ENCODE measurements at places on chromosomes 12 and 14.

- DNase-seq: no peak
Measured at GRCh38 chr12:12803186-12803585, 10.0 kb upstream of the DDX47 start.

GRCh38 chr12:92341065-92341668, 195.5 kb upstream of the BTG1 start:
- no peak for DNase-seq

DNA sequence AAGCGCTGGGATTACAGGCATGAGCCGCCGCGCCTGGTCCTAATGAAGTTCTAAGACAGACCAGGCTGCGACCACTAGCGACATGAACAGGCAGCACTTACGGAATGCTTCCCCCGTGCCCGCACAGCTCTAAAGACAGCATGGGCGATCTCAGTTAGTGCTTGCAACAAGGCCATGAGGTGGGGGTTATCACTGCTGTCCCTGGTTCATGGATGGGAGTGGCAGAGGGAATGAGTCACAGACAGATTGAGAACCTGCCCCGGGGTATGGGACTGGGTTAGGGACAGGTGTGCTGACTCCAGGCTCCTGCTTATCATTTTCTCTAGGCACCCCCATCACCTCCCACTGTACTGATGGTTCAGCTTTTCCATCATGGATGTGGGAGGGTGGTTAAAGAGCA, 160.9 kb downstream of the VRK1 start:
- DNase-seq: no peak

DNA sequence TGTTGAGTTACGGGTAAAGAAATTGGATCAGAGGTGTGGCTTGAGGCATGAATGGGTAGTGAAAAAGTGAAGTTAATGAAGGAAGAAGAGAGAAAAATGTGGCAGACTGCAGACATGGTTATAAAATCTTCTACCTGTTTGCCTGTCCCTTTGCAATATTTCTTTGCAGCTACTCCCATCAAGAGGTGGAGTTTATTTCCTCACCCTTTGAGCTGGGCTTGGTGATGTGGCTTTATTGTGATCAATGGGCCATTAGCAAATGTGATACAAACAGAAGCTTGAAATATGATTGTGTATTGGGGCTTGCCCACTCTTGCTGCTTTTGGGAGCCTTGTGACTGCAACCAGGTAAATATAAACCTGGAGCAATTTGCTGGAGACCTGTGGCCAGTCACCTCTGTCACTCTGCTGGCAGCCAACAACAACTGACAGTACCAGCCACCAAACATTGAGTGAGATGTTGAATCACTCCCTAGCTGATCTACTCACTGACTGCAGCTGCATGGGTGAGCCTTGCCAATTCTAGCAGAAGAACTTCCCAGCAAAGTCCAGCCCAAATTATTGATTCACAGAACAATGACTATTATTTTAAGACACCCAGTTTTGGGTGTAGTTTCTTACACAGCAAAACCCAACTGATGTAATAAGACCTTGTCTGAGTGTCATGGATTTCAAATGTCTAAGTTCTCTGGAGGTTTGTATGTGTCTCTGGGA, 151.0 kb upstream of the ATP2B1 start:
- no peak for DNase-seq

- peak; percentile 37 for DNase-seq
Measured at GRCh38 chr12:12334367-12335040, 15.5 kb downstream of the MANSC1 start.

DNA sequence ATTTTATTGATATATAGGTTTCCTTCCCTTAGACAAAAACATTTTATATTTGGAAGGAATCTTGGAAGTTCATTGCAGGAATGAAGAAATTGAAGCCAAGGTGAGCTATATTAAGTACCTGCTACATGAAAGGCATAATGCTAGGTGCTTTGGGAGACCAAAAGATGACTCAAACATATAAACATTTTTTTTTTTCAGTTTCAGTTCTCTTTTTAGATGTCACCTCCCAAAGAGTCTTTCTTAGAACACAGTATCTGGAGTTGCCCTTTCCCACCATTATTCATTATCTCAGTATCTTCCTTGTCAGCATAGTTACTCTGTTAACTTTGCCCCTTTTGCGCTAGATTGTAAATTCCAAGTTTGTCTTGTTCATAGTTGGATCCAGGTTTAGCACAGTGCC, 1.1 kb downstream of the LIN52 start:
- DNase-seq: no peak

- no peak for DNase-seq
Measured at GRCh38 chr12:10088031-10088430, 10.8 kb downstream of the CLEC1A start.

- no peak for DNase-seq
Measured at GRCh38 chr12:50050410-50051098, 6.8 kb upstream of the ASIC1 start.

DNA sequence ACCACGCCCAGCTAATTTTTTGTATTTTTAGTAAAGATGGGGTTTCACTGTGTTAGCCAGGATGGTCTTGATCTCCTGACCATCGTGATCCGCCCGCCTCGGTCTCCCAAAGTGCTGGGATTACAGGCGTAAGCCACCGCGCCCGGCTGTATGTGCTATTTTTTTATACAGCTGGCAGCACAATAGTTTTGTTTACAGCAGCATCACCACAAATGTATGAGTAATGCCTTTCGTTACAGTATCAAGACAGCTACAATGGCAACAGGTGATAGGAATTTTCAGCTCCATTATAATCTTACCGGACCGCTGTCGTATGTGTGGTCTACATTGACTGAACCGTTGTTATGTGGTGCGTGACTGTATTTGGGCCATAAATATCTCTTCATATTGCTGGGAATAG, 11.6 kb upstream of the MDM2 start:
- DNase-seq: no peak

- no peak for DNase-seq
Measured at GRCh38 chr14:93054006-93054405, 61.7 kb downstream of the ITPK1 start.

DNA sequence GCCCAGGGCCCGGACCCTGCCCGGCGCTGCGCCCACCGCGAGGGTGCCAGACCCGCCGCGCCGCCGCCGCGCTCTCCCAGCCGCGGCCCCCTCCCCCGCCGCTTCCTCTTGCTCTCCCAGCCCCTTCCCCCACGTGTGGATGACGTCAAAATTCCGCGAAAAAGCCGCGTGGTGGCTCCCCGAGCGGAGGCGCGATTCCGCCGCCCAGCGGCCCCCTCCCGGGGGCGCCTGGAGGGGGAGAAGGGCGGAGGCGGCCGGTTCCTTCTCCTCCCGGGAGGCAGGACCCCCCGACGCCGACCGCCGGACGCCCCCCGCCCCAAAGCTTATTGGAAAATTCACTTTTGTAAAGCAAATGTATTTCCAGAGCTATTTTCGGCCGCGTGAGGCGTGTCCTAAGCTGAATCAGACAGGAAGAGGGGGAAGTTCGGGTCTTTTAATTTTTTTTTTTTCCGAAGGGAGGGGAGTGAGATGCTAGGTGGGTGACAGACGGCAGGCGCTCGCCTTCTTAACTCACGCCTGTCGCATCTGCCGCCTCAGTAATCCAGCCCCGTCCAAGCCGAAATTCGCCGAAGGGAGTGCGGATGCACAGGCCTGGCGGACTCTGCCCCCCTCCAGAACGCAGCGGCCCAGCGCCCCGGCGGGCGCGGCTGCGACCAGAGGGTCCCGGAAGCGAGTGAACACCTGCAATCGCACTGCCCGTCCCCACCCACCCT, 4.1 kb upstream of the CCND2 start:
- peak; percentile 90 for DNase-seq

DNA sequence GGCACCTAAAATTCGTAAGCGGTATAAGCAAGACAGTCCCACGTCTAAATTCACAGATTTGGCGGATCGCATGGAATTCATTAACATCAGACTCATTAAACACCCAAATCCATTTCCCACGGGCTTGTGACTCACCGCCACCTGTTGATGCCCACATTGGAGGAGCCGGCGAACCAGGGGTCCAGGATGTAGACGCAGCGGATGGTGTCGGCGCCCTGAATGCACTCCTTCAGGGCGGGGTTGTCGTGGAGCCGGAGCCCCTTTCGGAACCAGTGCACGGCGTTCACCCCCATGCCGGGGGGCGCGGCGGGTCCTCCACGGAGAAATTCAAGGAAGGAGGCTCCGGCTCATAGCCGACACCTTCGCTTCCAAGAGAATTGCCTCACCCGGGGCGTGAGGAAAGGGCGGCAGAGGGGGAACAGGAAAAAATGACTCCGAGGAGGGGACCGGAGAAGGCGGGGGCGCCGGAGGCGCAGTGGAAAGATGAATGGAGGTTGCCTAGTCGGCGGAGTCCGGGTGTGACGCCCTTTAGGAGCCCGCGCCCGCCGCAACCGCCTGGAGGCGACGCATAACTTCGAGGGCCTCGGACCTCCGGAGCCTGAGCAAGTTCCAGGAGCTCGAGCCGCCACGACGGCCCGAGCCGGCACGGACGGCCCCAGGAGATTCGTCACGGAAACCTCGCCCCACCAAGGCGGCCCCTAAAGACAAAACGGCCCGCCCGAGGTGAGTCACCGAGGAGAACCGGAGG, 506 bp downstream of the CRY1 start:
- DNase-seq: peak; percentile 53

- DNase-seq: no peak
Measured at GRCh38 chr12:16076557-16076956, 165.4 kb downstream of the DERA start.

GRCh38 chr14:73761618-73762355, 47.6 kb upstream of the PNMA1 start:
- DNase-seq: no peak

GRCh38 chr12:132404951-132405741, 75.8 kb upstream of the GALNT9 start:
- no peak for DNase-seq

DNA sequence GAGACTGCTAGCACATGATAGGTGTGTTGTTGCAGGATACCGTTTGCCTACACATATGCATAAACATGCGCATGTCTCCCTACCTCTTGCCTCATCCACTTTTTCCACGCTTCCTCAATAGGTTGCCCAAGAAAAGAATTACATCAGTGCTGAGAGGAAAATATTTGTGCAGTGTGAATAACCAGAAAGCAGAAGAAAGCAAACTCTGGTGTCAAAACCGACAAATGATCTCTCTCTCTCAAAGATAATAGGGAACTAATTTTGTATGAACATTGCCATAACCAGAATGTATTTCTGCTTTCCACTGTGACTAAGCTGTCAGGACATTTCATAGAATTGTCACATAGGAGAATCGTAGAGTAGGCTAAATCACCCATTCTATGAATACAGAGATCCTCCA, 1.3 kb downstream of the CLEC7A start:
- no peak for DNase-seq

DNA sequence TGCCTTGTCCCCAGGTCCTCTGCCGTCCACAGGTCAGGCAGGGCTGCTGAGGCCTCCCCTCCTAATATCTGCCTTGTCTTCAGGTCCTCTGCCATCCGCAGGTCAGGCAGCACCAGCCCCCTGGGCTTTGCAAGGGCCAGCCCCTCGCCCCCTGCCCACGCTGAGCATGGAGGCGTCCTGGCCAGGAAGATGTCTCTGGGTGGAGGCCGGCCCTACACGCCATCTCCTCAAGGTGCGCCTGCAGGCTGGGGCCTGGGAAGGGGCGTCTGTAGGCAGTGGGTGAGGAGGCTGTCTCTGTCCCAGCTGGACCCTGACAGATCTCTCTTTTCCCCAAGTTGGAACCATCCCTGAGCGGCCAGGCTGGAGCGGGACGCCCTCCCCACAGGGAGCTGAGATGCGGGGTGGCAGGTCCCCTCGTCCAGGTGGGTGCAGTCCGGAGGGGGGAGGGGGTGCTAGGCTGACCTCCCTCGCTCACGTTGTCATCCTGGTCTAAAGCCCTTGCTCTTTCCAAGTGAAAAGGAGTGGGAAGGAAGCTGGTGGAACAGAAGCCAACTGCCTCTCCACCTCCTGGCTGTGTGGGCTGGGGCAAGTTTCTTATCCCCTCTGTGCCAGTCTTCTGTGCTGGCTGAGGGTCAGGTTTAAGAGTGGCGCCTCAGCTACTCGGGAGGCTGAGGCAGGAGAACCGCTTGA, 13.9 kb upstream of the PUS1 start:
- DNase-seq: no peak

DNA sequence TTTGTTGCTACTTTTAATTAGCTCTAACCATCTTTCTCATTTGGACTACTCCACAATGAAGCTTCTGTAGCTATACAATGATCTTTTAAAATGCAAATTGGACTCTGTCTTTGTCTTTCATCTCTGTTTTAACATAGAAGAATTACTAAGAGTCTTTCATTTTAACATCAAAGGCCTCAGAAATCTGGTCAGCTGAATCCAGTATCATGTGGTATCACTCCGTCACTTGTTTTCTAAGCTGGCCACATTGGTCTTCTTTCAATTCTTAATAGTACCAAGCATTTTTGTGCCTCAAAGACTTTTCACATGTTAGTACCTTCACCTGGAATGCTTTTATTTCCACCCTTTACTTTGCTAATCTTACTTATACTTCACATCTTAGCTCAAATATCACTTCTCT, 95.5 kb upstream of the SLC16A7 start:
- DNase-seq: no peak

DNA sequence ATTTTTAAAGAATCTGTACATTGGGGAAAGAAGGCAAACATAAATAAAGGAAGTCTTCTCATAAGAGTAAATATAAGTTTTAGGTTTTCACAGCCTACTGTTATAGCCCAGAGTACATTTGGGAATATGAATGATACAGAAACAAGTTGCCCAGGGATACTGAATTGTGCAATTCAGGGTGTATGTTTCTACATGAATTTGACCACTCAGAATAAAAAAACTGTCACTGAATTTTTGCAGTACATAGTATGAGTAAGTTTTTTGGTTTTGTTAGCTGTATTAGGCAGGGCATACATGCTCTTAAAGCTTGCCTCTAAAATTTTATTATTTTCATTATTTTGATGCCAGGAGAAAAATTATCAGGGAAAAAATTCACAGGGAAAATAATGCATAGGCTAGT, 6.6 kb upstream of the PCNX4 start:
- DNase-seq: no peak

DNA sequence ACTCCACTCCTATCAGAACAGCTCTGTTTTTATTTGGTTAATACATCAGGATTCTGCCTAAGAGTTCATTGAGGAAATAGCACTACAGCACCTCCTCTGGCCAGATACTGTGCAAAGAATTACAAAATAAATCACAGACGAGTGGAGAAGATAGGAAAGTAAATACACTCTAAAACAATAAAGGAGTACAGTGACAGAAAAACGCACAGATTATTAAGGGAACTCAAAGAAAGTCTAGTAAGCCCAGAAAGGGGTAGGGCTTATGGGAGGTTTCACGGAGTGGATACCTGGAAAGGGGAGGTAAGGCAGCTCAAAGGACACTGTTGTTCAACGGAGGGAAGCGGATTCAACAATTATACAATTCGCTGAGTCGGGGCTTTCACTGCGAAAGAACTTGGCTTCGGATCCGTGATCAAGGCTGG, 5.5 kb downstream of the OR10AD1 start:
- DNase-seq: no peak
